ENCODE measurements at places on chromosomes 2 and 18. TPM values are rescaled to one million over a fixed set of nuclear protein-coding genes. Genes with fewer than 3 reads are reported as not detected.
A peak's percentile ranks its signal among the peaks of the same experiment; 100 is the strongest.

DNA sequence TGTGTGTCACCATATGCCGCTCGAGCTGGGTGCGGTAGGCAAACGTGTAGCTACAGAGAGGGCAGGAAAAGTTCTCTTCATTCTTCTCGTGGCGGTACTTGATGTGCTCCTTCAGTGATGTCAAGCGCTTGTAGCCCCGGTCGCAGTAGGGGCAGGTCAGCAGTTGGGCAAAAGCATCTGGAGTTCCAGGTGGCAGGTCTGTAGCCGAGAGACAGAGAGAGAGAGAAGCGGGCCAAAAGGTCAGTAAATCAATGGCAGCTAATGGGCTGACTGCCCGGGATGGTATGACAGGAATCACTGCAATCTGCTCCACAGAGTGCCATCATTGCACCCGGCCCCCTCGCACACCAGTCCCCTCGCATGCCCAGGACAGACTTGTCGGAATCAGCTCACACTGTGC is 116.0 kb downstream of the ZEB2 start:
- peak overlapping the region; percentile 31 for H3K4me3 ChIP-seq
- peak; percentile 31 for DNase-seq
- no peaks in the 10 kb centered on the region for H3K27me3 ChIP-seq
- H3K4me1 ChIP-seq: peaks cover 15% of the 10 kb centered on the region
- H3K36me3 ChIP-seq: peaks cover 2% of the 10 kb centered on the region

Gene RFX8
- not detected for total RNA-seq

Gene CLEC4F
- total RNA-seq: 0.36 TPM

DNA sequence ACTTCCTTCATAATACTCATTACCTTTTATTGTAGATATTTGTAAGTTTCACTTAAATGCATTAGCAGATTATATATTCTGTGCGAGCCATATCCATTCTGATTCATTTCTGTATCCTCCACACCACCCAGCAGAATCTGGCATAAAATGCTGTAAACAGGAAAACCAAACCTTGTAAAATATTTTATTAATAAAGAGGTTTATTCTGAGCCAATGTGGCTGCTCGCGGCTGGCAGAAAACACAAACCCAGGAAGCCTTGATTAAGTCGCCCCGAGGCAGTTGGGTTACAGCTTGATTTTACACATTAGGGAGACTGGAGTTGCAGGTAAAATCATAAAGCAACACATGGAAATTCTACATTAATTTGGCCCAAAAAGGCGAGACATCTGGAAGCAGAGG is 40.5 kb downstream of the GNAL start:
- DNase-seq: no peak
- no peaks in the 10 kb centered on the region for H3K27me3 ChIP-seq
- no peaks in the 10 kb centered on the region for H3K4me1 ChIP-seq
- H3K36me3 ChIP-seq: no peaks in the 10 kb centered on the region
- no peak overlapping the region for H3K27ac ChIP-seq
- H3K4me3 ChIP-seq: no peak overlapping the region

Gene FEV
- not detected for total RNA-seq

Gene ASXL3
- total RNA-seq: 0.15 TPM

DNA sequence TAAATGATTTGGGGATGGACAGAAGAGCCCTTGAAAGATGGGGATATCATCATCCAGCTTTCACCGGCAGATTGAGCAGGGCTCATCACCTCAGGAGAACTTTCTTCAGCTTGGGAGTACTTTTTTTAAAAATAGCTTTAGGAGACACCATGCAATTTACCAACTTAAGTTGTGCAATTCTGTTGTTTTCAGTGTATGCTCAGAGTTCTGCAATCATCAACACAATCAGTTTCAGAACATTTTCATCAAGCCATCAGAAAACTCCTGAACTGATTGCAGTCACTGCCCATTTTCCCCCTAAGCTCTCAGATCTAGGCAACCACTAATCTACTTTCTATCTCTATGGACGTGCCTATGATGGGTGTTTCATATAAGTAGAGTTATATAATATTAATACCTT is 117.7 kb downstream of the CRIM1 start:
- H3K36me3 ChIP-seq: peaks cover 10% of the 10 kb centered on the region
- no peaks in the 10 kb centered on the region for H3K27me3 ChIP-seq
- DNase-seq: no peak
- H3K4me3 ChIP-seq: no peak overlapping the region
- peak overlapping the region; percentile 27 for H3K27ac ChIP-seq
- H3K4me1 ChIP-seq: peaks cover 49% of the 10 kb centered on the region

Data from psoas muscle (tissue), 8 donors.